ENCODE measurements at places on chromosomes 6 and 20. TPM values are rescaled to one million over a fixed set of nuclear protein-coding genes. Genes with fewer than 3 reads are reported as not detected.
A peak's percentile ranks its signal among the peaks of the same experiment; 100 is the strongest.

DNA sequence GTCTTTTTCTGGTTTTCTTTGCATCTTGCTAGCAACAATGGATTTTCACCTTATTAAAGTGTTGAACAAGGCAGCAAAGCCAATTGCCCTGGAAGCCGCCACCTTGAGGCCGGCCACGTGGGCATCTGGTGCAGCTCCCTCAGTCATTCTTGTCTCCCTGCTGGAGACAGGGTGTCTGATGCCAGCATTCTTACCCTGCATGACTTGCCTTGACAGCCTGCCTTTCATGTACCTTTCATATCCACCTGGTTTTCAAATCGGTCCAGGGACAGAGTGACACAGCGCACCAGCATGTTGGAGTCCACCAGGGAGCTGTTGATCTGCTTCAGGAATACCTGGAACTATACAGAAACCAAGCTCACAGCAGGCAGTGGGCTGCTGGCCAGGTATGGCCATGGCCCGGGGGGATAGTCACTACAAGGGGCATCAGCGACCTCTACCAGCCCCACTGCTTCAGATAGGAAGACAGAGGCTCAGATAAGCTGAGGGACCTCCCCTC is 49.8 kb downstream of the MYH7B start:
- DNase-seq: no peak

DNA sequence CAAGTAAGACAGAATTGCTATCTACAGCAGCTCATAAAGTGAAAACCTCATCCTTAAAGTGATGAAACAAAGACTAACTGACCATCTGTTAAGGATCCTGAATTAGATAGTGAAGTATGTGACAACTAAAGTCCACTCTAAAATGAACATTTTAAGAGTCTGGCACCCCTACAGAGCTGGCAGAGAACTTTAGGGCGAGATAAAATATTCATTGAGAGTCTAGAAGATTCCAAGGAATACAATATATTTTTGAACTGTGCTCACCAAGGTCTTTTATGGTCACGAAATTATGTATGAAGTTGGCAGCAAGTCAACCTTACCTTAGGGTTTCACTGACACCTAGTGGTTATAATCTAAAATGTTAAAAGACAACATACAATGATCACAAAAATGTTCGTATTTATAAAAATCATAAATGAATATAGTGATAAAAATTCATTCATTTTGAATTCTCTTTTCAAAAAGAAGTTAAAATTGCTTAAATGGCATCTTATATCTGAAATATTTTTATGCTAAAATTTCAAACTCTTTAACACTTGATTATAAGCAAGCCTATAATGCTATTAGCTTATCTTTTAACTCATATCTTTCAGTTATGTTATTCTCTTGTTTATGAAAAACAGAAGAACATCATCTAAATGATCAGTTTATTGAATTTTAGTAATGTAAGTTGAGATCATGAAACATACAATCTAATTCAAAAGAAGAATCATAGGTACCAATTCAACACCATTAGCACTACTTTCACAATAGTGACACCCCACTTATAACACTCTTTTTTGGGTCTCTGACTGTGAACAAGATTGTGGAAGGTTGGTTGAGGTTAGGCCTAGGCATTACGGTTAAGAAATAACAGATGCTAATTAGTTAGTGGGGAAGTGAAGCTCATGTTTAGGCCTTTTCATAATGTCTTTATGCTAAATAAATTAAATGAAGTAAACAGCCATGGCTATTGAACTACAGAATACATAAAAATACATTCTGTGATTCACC is 27.5 kb downstream of the RSPH3 start:
- no peak for DNase-seq

GRCh38 chr20:32319100-32319499 is 39.0 kb upstream of the ASXL1 start:
- no peak for DNase-seq

DNA sequence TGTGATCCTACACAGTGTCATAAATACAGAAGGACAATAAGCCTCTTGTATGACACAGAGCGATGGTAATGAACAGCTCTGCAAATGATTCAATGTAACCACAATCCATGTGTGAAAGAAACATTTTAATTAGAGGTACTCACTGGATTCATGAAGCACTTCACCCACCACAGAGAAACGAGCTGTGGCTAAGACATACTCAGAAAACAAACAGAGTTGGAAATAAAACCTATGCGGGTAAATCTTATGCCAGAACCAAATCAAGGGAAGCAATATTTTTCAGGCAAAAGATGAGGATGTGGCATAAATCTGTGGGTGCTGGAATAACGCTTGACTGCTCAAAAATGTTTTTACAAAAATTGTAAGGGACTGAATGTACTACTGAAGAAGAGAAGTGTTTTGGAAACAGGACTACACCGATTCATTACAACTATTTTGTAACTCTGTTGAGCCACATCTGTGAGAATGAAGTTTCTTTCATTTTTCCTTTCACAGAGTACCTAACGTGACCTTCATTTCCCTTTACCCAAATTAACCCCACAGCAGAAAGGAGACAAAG is 112.1 kb downstream of the WDR27 start:
- DNase-seq: peak; percentile 70

DNA sequence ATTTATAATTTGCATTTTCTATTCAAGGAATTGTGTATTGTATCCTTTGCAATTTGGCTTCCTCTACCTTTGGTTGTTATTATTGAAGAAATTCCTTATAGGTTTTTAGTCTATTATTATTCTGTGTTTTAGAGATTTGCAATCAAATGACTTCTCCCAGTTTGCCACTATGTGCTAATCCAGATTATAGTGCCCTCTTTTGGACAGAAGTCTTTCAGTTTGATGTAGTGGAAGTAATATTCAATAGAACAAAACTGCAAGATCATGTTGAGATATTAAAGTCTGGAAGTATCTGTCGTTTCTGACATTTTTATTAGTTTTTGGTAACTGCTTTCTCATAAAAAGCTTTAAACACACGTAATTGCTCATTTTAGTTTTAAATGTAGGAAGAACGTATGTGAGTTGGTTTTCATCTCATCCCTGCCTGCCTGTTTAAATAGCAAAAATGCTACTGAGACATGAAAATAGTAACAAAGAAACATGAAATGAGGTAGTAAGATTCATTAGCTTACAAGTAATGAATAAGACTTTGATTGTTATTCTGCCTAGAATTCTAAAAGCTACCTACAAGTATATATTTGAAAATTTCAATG is 72.8 kb downstream of the RTN4IP1 start:
- DNase-seq: no peak

GRCh38 chr6:131568726-131569125 is 4.3 kb upstream of the ARG1 start:
- DNase-seq: no peak

DNA sequence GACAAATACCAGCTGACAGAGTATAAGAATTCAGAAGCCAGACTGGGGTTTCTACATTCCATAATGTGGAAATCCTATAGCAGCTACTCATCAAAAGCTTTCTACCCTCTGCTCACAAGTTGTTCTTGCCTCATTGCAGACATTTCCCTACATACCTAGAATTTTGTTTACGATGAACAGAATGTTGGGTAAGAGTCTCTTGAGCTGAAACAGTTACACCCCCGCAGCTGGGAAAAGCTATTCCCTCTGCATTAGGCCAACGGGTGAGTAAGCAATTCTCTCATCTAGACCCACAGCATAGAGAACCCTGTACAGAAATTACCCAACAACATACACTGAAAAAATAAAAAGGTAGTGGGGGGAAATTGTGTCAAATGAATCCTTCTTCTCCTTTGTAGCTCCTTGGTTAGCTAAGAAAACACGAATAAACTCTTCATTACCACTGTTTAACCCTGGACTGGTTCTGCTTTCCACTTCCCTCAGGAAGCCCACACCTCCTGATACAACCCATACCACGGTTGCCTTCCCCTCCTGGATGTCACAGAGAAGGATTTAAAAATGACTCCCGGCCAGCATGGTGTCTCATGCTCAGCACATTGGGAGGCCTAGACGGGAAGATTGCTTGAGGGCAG is 215.0 kb upstream of the SHLD1 start:
- DNase-seq: no peak

DNA sequence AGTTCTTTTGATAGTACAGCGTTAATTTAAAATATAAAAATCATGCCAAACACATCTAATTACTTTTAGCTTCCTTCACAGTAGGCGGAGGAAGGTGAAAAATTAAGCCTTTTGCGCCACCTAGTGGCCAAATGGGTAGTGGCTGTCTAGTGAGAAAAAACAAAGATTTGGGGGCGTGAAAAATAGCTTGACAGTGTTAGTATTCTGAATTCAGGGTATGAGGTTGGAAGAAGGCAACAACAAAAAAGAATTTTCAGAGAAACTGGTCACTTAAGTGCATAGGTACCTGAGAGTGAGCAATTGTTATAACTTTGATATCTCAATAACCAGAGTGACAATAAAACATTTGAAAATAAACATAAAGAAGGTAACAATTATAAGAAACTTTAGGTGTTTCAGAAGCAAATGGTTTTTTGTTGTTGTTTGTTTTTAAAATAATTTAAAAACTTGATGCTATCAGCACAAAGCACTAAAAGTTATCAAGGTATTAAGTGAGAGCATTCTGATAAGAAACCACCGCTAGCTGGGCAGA is 14.3 kb downstream of the PSMB9 start:
- DNase-seq: no peak

DNA sequence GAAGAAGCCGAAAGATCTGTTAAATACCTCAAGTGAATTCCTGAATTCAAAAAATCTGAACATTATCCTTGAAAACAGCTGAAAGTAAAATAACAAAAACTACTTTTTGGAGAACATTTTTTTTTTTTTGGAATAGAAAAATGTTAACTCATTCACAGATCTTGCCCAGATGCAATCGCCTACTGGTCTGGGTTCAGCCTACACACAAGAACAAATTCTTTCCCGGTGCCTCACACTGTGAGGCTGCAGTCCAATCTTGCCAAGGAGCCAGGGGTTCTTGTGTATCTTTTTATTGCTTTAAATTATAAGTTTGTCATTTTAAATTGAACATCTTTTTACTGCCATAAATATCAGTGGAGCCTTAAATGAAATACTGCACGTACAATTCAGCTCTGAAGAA is 41.2 kb upstream of the TMEM200A start:
- no peak for DNase-seq

DNA sequence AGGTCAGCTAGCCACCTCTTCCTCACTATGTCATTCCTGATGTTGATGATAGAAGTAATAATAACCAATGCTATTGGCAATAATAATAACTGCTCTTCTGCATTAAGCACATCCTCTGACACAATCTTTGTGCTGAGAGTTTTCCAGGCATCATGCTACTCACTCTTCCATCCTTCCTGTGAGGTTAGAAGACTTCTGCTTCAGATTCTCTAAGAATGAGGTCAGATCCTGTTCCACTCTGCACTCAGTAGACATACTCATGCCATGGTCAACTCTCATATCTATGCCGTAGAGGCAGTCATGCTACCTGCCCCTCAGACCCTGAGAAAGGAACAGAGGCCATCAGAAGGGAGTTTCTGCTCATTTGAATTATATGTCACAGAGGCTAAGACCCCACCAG is 98.1 kb upstream of the TOP1 start:
- no peak for DNase-seq

GRCh38 chr6:136323431-136324112 is 33.9 kb upstream of the BCLAF1 start:
- no peak for DNase-seq

- no peak for DNase-seq
These were observed 2.7 kb upstream of the TUBB2A start for GRCh38 chr6:3159805-3160781.

DNA sequence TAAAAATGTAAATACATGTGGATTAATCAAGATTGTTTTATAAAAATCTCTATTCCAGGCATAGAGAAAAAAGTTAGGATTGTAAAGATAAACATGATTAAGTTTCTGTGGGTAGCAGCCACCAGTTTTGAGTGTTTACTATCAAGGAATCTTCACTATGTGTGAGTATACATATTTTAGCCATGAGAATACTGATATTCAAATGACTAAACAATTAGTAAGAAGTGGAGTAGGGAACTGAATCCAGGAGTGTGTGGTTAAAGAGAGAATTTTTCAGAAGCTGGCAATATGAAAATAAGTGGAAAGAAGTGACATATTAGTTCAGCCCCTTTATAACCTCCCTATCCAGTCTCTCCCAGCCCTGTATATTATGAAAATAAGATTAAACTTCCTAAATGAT is 10.3 kb downstream of the ELOVL2 start:
- no peak for DNase-seq

DNA sequence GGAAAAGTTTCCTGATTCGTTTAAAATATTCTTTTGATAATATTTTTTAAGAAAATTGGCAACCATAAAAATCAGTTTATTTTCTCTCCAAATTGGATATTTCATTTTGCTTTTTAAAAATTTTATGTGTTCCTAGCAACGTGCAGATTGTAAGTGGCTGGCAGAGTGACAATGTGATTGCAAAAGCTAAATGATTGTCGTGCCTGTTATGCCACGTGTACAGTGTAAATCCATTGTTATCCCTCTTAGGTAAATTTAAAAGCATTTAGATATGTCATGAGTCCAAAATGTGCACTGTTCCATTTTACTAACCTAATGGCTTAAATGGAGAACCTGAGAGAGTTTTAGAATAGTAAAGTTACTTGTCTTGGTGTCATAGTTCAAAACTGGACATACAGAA is 94.4 kb upstream of the ADGRF4 start:
- no peak for DNase-seq

DNA sequence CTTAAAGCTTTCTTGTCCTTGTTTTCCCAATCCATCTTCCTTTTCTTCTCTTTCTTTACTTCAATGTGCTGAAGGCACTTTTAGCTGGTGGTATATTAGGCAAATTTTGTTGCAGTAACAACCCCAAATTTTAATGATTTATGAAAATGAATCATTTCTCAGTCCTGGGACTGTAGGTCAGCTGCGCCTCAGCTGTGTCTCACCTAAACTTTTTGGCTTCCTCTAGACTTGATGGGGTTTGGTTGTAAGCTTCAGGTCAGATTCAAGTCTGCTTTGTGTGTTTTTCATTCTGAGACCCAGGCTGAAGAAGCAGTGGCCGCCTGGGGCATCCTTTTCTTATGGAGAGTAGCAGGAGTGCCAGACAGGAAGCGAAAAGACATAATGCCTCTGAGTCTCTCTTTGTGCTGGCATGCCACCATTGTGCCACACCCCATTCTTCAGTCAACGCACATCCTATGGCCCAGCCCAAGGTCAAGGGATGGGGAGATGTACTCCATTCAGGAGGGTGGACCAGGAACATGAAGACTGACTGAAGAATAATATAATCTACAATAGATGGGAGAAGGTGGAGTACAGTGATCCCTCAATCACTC is 28.9 kb upstream of the CD83 start:
- DNase-seq: no peak

- DNase-seq: no peak
These were observed 17.4 kb upstream of the ADGRG6 start for GRCh38 chr6:142284419-142284818.

- peak; percentile 55 for DNase-seq
These were observed 175.2 kb downstream of the ZMYND8 start for GRCh38 chr20:47181056-47181862.

Gene MDFI
- 99.6 TPM for total RNA-seq

Gene SLC16A10
- 1.0 TPM for total RNA-seq

Gene TTK
- total RNA-seq: 5.5 TPM

Gene CST4
- total RNA-seq: not detected

Gene ZBTB46
- total RNA-seq: 7.2 TPM

Gene TOX2
- 7.3 TPM for total RNA-seq

Gene UNC5CL
- 1.8 TPM for total RNA-seq

Gene CEP43
- 13.8 TPM for total RNA-seq

Data from kidney epithelial cell (primary cell).